ENCODE measurements at places on chromosomes 11 and 22.
A peak's percentile ranks its signal among the peaks of the same experiment; 100 is the strongest.

DNA sequence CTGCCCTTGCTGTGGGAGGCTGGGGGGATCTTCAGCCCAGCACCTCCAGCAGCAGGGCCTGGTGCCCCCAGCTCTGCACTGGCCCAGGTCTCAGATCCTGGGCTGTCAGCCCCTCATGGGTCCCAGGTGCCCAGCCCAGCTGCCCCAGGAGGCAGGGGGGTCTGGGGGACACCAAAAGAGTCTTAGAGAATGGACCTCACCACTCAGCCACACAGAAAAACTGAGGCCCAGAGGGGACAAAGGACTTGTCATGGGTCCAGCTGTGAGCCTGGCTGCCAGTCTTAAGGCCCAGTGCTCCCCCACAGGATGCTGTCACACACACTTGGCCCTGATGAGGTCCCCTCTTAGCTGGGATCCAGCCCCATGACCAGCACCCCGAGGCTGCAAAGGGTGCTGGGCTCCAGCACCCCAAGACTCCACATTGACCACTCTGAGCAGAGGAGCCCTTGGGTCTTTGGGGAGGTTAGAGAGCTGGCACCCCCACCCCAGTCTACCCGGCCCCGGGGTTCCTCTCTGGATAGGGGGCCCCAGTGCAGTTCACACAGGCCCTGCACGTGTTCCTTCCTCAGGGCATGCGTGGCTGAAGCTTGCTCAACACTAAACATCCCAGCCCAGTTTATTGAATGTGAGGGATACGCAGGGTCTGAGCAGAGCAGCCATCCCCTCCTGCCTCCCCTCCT, 54.4 kb downstream of the IGLL5 start:
- DNase-seq = no peak

DNA sequence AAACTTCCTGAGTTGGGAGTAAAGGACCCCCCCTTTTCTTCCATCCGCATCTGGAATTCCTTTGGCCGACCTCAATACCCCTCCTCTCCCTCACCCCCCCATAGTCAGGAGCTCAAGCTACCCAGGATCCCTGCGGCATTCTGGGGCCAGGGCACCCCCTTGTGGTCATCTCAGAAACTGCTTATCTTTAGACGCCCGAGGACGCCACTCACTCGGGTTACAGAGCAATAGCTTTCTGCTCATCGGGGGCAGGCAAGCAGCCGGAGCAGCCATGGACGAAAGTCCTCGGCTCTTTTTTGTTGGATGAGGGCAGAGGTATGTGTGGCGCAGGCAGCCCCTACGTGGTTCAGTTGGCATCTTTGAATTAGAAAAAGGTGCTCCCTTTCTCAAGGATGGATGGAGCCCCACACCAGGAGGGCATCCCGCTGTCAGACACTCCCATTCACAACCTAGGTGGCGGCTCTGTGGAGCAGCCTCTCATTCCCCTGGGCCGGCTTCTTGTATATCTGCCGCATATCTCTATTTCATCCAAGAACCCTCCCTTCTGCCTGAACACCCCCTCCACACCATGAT, 2.3 kb downstream of the C1QTNF5 start:
- peak; percentile 72 for DNase-seq

GRCh38 chr11:1515082-1516060, 28.8 kb upstream of the MOB2 start:
- DNase-seq = peak; percentile 86

DNA sequence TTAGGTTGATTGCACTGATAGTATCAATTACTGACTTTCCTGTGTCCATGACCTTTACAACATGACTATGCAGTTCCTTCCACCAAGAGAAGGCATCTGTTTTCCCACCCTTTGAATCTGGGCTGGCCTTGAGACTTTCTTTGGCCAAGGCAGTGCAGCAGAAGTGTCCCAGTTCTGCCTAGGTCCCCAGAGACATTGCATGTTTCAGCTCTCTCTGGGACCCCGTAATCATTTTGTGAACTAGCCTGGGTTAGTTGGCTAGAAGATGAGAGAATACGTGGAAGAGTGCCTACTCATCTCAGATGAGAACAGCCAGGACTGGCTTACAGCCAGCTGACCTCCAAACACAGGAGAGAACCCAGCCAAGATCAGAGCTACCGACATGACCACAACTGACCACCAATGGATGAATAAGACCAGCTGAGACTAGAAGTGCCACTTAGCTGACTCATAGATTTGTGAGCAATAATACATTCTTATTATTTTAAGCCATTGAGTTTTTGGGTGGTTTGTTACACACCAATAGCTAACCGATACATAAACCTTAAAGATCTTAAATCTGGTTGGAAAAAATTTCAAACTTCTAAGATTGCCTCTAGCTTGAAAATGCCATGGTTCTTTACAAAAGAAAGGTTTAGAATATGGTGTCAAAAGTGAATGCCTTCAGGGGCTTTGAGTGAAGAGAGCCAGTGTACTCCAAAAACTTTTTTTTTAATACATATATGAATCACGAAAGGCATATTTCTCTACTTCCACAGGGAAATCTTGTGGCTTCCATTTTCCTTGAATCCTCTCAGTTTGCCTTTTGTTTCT, 145.2 kb downstream of the FBXO7 start:
- DNase-seq = no peak

- no peak for DNase-seq
Measured at GRCh38 chr11:42870480-42870879, 441.3 kb upstream of the API5 start.

GRCh38 chr11:119016216-119017009, 1.7 kb downstream of the RPS25 start:
- no peak for DNase-seq

DNA sequence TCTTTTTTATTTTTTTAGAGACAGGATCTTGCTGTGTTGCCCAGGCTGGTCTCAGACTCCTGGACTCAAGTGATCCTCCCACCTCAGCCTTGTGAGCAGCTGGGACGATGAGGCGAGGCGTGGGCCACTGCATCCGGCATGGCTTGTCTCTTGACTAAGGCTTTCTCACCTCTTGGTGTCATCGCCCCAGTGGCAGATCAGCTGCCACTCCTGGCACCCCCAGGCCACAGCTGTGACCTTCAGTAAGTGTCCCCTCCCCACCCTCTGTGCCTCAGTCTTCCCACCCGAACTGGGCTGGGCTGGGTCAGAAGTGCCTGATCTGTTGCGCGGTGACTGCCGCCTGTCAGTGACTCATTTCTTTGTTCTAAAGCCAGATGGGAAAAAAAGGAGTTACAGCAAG, 3.6 kb downstream of the SYNGR1 start:
- DNase-seq = no peak

DNA sequence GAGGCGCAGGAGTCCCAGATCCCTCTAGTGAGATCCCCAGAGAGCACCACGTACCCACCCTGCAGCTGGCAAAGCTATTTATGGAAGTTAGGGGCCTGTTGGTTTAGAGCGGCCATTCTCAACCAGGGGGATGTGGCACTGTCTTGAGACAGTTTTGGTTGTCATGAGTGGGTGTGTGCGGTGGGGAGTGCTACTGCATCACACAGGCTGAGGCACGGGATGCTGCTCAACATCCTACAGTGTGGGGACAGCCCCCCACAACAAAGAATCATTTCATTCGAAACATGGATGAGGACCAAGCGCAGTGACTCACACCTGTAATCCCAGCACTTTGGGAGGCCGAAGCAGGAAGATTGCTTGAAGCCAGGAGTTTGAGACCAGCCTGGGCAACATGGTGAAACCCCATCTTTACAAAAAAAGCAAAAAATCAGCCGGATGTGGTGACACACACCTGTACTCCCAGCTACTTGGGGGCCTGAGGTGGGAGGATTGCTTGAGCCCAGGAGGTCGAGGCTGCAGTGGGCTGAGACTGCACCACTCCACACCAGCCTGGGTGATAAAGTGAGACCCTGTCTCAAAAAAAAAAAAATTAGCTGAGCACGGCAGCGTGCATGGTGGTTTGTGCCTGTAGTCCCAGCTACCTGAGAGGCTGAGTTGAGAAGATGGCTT, 28.2 kb downstream of the GGT5 start:
- no peak for DNase-seq

DNA sequence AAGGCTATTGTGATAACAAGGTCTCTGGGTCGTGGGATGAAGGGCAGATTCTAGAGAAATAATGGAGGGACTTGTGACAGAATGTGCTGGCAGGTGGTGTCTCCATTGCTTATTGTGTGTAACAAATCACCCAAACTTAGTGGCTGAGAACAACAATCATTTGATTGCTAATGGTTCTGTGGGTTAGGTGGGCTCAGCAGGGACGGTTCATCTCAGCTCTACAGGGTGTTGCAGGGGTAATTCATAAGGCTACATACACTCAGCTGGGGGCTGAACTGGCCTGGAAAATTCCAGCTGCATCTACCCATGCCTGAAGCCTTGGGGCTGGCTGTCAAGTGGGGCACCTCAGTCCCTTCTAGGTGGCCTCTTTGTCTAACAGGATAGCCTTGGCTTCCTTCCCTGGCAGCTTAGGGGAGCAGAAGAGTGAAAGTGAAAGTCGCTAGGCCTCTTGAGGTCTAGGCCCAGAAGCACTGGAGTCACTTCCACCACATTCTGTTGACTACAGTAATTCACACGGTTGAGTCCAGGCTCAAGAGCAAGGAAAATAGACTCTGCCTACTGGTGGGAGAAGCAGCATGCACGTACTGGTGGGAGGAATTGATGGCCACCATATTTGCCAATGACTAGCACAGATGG, 308.9 kb downstream of the MN1 start:
- DNase-seq = no peak

DNA sequence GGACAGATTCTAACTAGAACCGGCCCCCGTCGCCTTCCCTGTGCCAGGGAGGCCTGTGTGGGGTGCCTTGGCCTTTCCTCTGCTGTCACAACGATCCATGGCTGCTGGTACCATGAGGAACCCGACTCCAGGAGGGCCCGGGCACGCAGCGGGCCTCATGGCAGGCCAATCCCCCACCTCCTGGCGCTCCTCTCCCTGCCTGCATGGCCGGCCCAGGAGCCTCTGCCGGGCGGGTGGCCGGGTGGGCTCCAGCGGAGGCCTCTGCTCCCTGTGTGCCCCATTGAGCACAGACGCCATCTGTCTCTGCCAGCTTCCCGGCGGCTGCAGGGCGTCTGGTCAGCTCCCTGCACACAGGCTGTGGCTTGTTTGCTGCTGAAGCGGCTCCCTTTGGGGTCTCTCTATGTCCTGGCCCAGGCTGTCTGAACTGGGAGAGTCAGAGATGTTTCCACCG, 86.5 kb downstream of the MYEOV start:
- no peak for DNase-seq

DNA sequence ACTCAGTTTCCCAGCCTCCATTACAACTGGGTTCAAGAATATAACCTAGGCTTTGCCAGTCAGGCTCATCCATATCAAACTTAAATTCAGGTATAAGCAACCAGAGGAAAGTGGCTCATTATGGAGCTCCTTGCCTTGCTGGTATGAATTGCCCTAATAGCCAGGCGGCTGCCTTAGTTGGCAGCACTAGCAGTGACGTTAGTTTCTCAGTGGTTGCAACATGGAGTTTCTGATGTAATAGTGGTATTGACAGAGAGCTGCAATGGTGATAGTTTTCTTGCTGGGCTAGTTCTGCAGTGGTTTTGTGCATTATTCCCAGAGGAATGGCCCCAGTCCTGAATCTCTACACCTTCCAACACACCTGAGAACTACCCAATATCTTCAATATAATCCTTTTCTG, 3.8 kb upstream of the TMEM123 start:
- no peak for DNase-seq

- DNase-seq = peak; percentile 52
Measured at GRCh38 chr11:122215244-122215992, 99.4 kb upstream of the BLID start.
